Non-pigmented ciliary epithelial cell (primary cell): ENCODE measurements at places on chromosomes 1 and 21.
A peak's percentile ranks its signal among the peaks of the same experiment; 100 is the strongest.

DNA sequence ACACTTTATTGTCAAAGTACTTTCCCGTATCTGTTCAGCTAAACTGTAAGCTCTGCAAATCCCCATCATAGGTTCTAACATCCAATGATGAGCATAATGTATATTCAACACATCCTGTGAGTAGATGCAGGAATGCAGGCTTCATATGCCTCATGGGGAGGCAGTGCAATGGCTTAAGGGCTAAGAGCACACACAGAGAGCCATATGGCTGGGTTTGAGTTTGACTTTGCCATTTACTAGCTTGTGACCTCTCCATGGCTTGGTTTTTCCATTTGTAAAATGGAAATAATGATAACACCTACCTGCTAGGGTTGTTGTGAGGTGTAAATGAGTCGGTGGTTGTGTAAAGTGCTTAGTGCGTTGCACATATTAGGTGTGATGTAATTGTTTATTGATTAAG is 13.4 kb downstream of the RCSD1 start:
- no peak for DNase-seq

DNA sequence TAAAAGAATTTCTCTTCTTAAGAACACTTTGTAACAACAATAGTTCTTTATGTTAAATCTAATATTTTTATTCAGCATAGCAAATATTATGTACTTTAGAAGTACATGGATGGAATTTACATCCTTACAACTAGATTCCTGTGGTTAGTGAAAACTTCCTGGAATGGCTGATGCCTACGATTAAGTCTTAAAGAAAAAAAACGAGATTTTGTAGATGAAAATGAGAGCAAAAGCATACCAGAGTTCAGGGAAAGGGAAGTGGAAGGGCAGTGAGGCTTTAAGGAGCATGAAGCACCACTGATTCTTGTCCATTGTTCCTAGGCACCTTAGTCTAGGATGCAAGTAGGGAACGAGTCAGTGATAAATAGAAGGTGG is 26.7 kb downstream of the CFH start:
- DNase-seq = peak; percentile 77

DNA sequence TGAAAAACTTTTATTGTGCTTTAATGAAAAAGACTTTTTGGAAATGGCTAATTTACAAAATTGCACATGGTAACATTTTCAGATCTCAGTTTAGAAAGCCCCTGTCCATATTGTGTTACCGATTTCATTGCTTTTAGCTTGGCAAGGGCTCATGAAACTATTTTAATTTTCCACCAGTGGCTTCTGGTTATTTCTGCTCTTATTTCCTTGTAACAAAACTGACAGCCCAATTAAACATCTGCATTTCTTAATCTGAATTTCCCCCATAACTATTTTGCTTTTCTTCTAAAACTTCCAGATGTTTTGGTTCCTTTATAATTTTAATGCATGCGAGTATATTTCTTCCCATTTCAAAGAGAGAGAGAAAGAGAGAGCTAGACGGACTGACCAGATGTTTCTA is 264.8 kb downstream of the PTPRC start:
- no peak for DNase-seq

- no peak for DNase-seq
Measured at GRCh38 chr1:34412598-34413370, 236.1 kb downstream of the C1orf94 start.

DNA sequence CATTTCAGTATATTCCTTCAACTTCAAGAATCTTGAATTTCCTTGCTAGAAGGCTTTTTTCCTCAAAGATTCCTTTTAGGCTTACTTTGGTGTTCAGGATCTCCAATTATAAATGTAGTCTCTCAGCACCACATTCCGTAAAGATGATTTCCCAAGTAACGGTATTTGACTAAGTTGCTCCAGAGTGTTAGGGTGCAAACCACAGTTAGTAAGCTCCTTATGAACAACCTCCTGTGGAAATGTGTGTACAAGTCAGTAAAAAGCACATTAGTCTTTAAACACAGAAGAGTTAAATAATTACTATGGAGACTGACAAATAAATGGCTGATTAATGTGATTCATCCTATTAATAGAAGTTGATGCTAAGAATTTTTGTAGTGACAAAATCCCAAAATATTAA is 10.3 kb downstream of the DONSON start:
- no peak for DNase-seq

DNA sequence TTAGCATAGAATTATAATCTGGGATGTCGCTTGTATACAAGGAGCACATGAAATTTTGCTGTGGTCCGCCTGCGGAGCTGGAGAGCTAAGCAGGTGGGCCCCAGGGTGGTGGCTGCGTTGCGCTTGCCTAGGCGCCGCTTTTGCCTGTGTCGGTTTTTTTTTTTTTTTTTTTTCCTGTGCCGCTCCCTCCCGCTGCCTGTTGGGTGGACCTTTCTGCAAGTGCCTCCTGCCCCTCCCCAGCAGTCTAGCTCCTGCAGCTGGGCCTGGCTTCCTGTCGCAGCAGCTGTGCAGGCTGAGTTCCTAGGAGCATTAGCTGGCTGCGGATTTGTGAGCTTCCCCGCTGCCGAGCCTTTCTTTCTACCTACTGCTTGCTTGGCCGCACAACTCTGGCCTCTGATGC is 20.6 kb downstream of the PYHIN1 start:
- DNase-seq = no peak

GRCh38 chr1:171515741-171516140 is 30.4 kb downstream of the PRRC2C start:
- DNase-seq = no peak

DNA sequence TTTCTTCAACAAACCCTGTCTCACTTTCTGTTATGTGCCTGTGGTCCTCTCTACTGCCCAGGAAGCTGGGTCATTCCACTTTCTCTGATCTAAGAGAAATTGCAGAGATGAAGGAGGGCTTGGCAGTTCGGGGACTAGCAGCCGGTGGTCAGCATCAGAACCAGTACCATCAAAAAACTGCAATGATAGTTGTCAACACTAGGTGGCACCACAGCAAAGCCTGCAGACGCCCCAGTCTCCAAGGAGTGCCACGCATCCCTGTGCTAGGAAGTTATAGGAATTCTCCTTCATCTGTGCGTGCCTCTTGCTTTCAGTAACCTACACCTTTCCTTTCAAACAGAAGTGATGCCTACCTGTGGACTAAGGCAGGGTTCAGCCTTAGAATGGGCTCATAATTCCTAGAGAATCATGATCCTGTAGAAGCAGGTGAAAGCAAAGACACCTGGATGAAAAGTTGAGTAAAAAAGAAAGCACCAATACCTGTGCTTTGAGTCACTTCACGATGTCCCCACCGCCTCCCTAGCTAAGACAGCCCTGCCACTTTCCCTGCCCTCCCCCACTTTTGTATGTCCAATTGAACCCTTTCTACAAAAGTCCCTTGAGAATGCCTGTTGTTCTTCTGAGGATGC is 129.2 kb downstream of the ADAMTS1 start:
- DNase-seq = no peak

GRCh38 chr1:33045246-33045645 is 8.6 kb upstream of the AK2 start:
- DNase-seq = no peak

GRCh38 chr1:236829085-236829484 is 34.0 kb downstream of the MTR start:
- no peak for DNase-seq

GRCh38 chr1:203454986-203455471 is 20.6 kb upstream of the PRELP start:
- DNase-seq = no peak

DNA sequence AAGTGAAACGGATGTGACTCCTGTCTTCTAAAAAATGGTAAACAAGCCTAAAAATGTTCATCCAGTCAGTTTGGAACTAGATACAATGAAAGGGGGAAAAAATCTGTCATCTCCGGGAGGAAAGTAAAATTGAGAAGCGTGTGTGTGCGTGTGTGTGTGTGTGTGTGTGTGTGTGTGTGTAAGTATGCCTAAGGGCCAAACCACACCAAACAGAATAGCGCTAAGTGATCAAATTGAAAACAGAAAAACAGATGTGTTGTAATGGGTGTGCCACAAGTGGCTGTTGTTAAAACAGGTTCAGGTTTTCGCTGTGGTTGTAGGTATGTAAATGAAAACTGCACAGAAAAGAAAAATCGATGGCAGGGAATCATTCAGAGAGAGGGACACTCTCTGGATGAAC is 106.7 kb downstream of the RNF220 start:
- DNase-seq = no peak

- DNase-seq = no peak
Measured at GRCh38 chr1:13586001-13586400, 2.4 kb downstream of the PDPN start.

DNA sequence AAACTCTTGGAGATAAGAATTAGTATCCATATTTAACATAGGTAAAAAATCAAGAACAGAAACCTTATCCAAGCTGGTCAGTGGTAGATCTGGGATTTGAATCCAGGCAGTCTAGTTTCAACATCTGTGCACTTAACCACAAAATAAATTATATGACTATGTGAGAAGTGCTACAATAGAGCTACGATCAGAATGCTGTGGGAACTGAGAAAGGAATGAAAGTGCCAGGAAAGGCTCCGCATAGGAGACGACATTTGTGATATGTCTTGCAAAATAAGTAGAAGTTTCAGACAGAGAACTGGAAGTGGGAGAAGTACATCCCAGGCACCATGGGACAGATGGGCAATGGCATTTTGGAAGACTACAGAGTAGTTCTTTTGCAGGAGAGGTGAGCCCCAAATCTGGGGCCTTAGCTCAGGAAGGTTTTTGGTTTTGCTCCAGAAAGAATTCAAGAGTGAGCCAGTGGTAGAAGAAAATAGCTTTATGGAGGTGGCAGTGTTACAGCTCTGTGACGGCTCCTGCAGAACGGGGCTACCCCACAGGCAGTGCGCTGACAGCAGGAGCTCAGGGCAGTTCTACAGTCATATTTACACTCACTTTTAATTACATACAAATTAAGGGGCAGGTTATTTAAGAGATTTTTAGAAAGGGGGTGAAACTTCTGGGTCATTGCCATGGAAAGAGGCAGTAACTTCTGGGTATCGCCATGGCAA is 25.5 kb upstream of the GJA5 start:
- DNase-seq = no peak

- no peak for DNase-seq
Measured at GRCh38 chr1:14850563-14850962, 252.1 kb downstream of the KAZN start.

GRCh38 chr1:33288976-33289857 is 31.7 kb downstream of the A3GALT2 start:
- no peak for DNase-seq

GRCh38 chr1:50458507-50458906 is 35.3 kb upstream of the DMRTA2 start:
- no peak for DNase-seq

GRCh38 chr1:27346991-27347624 is 5.3 kb downstream of the SYTL1 start:
- no peak for DNase-seq

DNA sequence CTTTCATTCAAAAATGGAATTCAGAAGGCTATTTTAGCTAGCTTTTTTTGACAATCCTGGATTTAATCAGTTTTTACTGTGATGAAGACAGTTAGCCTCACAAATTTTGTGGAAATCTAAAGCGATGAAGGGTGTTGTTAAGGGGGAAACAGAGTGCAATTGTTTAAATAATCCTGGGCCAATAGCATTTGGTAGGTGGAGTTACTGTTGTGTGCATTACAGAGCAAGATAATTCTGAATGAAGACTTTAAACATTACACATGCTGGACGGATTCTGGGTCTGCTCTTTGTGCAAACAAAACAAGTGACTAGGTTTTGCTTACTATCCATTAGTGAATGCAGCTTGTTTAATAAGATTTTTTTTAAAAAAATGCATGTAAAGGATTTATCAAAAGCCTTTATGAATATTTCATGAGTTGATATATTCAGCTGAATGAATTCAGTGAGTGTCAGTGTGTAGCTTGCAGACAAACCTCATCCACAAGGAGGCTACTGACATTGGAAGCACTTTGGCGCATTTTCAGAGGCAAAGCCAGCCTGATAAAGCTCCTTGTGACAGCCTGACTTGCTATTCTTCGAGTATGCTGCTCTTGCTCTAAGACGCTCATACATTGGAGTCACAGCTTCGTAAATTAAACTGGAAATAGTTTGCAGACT is 199.6 kb downstream of the PDE4B start:
- DNase-seq = no peak

DNA sequence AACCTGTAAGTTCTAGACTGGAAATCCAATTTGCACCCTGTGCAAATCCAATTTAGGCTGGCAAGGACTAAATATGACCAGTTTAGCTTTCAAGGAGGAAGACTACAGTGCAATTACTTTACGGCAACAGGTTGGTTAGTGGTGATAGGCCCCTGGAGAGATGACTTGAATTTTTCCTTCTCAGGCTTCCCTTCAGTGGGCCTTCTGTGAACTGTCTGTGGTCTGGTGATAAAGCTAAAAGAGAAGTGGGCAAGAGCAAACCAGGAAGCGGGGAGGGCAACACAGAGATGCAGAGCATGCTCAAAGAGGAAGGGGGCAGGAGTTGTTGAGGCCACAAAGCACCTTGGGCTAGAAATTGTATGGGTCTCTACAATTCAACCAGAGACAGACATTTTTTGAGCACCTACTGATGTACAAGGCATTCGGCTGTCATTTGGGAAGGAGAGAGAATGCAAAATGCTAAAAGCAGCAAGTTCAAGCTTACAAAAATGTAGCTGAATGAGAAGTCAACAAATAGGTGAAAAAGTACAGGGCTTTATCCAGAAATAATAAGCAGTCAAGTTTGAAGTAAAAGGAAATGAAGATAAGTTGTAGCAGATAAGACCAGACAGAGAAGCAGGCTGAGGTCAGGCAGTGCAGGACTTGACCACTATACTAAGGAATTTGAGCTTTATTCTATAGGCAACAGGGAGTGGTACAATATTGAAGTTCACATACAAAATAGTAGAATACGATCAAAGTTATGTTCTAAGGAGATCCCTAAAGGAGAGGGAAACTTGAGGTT is 23.9 kb downstream of the INPP5B start:
- no peak for DNase-seq

- DNase-seq = no peak
Measured at GRCh38 chr1:21384620-21385019, 55.3 kb upstream of the NBPF3 start.

- no peak for DNase-seq
Measured at GRCh38 chr21:26846036-26846931, 1.1 kb upstream of the ADAMTS1 start.

DNA sequence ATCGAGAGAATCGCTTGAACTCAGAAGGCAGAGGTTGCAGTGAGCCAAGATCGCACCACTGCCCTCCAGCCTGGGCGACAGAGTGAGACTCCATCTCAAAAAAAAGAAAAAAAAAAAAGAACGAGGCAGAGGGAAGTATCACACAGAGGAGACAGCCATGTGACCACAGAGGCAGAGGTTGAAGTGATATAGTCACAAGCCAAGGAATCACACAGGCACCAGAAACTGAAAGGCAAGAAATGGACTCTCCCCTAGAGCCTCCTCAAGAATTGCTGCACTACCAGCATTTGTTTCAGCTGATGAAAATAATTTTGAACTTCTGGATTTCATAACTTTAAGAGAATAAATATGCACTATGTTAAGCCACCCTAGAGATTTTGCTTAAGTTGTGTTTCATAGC is 459.6 kb downstream of the PTPRC start:
- DNase-seq = no peak
